ENCODE measurements at places on chromosomes 2 and 18.

DNA sequence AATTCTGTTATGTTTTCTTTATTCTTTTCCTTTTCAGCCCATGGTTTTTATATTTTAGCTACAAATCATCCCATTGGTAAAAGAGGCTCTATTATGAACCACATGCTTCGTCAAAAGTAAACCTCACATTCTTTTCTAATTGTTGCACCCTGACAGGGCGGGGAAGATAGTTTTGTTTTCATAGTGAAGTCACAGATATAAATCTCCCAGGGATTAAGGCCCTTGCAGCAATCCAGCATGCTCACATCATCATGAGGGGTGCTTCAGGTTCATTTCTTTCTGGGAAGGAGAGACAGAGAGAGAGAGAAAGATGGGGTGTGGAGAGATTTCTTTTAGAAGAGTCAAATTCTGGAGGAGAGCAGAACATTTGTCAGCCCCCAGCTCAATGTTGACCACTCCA is 124.5 kb upstream of the CDC42EP3 start:
- peak; percentile 91 for DNase-seq

GRCh38 chr2:56229397-56230060 is 45.7 kb downstream of the CCDC85A start:
- DNase-seq: no peak

DNA sequence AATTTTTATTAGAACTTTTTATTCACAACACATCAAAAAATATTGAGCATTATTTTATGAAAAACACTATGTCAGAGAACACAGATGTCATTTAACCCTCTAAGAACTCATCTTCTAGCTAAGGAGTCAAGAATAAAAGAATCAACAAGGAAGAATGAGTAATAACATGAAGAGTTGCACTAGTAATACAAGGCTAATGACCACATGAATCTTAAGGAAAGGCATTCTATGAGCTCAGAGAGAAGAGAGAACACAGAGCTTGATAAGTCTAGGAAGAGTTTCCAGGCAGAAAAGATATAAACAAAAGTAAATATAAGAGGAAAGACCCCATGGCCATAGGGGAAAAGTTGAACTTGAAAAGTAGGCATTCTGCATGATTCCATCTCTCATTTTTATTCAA is 166.5 kb downstream of the MAIP1 start:
- no peak for DNase-seq

DNA sequence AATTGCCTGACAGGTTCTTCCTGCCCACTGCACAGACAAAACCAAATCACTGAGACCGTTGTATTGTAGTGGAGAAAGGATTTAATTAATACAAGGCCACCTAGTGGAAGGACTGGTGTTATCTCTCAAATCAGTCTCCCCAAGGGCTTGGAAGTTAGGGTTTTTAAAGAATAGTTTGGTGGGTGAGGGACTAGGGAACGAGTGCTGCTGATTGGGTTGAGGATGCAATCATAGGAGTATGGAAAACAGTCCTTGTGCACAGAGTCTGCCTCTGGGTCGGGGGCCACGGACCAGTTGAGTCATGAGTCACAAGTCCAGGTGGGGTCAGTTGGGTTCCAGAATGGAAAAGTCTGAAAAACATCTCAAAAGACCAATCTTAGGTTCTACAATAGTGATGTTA is 89.1 kb downstream of the B3GNT2 start:
- no peak for DNase-seq

DNA sequence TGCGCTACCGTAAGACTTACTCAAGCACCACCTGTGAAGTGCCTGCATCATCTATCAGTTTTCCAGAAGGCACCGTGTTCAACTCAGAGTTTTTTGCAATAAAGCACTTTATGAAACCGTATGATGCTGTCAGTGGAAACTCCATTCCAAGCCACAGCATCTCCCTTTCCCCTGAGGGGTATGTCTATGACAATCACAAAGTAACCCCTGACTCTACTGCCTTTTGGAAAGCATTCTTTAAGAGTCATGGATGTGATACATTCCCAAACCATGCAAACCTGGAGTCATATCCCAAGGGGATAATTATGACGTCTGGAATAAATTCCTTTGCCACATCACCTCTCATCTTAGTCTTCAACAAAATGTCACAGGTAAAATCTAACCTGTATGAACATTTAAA is 39.2 kb downstream of the UNC50 start:
- peak; percentile 61 for DNase-seq

DNA sequence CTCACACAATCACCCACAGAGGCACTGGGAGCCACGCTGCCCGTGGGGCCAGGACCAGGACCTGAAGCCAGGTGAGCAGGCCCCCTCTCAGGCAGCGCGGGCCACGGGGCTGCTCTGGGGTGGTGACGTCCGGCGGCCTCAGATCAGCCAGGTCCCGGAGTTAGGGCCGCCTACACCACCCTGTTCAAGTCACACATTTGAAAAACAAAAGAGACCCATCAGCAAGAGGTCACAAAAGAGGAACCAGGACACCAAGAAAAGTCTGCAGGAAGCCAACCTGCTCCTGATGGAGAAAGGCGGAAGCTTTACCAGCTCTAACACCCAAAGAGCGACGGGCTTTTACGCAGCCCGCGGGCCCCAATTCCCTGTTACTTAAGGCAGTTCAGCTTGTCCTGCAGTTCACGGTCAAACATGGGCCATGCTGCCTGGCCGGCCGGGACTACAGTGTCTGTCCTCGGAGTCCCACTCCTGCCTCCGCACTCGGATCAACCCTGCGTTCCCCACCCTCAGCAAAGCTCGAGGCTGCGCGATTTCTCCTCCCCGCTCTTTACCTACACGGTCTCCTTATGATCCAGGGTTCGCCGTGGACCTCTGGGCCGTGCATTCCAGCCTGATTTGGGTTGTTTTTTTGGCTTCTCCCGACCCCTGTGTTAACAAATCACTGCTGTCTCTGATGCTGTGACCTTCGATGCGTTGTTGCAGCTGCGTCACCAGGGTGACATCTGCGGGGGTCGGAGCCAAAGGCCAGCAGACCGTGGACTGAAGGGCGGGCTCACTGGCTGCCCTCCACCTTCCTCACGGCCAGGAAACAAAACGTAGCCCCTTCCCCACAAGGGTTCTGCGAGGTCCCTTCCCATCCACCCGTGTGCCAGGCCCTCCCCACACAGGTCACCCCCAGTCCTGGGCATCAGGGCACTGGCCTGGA is 31.0 kb downstream of the SNORC start:
- DNase-seq: no peak

All from fibroblast of upper back skin (primary cell).